ENCODE measurements at places on chromosomes 1 and 21.

DNA sequence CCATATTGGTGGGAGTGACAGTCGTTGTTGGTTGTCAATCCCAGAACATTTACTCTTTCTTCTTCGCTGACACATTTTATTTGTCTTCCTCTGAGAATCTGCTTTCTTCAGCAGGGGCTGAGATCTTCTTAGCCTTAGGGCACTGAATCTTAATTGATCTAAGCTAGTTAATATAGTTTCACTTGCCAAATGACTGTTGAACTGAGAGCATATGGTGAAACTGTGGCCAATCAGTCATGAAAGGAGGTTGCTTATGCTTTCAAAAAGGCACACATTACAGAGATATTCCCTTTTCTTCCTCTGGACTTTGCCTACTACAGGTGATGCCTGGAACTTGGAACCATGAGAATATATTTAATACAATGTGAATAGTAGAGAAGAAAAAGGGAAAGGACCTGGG lies 60.0 kb upstream of the KIAA0040 start:
- DNase-seq: no peak

GRCh38 chr1:93159337-93159736 lies 20.9 kb downstream of the TMED5 start:
- DNase-seq: no peak

DNA sequence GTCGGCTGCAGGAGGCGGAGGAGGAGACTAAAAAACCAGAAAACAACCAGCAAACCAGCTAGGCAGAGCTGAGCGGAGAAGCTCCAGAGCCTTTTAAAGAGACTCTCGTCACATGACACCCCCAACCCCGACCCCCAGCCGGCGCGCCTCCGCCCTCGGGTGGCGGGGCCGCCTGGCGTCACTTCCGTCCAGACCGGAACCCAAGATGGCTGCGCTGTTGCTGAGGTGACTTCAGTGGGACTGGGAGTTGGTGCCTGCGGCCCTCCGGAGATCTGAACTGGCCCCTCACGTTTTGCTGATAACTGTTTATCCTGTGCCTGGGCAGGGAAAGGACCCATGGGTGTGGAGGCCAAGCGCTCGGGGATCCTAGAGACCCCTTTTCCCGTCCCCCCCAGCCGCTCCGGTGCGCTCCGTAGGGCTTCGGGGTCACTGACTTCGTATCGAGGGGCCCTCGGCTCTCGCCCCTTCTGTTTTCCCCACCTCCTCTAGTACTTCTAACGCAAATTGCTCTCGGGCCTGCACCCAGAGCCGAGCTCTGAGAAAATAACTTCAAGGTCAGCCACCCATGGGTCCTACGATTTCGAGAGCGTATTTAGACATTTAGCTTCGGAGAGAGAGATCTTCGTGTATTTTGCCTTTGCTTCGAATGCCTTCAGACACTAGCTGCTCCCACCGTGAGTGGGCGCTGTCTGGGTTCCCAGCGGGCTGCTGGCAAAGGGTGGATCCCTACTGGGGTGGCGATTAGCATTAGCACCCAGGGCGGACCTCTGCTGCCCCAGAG lies at the start of gene SDHC:
Gene SDHC (plus strand): TSS at position 181 of the 781 bp plus-strand sequence. CDS start 25 bp downstream, at position 206.
- peak; percentile 64 for DNase-seq

DNA sequence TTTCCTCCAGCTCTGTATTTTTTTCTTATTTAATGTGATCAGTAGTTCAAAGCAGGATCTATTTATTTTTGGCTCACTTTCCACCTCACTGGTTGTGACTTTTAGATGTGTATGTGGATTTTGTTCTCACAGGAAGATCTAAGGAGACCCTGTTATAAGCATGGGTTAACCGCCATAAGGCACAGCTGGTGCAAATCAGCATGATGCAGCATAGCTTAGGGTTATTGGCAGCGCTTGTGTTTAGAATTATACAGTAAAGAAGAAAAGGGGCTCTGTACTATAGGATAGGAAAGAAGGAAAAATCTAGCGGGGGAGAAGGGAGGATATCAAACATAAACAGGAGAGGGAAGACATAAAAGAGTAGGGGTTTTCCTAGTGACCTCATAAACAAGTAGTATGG lies 26.9 kb upstream of the RGL1 start:
- DNase-seq: no peak

DNA sequence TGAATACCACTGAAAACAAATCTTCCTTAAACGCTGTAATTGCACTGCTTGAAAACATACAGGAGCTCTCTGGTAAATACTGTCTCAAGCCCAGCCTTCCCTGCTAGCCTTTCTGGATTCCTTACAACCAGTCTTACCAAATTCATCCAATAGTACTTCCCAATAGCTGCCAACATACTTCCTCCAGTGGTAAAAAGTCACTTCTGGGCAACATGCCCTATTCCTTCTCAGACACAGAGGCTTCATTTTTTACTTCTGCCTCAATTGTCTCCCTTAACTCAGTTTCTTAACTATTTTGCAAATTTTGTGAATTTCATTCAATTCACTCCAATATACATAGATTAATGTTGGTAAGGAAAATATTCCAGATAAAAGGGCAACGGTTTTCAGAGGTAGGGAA lies 166.3 kb downstream of the TBX15 start:
- DNase-seq: no peak

DNA sequence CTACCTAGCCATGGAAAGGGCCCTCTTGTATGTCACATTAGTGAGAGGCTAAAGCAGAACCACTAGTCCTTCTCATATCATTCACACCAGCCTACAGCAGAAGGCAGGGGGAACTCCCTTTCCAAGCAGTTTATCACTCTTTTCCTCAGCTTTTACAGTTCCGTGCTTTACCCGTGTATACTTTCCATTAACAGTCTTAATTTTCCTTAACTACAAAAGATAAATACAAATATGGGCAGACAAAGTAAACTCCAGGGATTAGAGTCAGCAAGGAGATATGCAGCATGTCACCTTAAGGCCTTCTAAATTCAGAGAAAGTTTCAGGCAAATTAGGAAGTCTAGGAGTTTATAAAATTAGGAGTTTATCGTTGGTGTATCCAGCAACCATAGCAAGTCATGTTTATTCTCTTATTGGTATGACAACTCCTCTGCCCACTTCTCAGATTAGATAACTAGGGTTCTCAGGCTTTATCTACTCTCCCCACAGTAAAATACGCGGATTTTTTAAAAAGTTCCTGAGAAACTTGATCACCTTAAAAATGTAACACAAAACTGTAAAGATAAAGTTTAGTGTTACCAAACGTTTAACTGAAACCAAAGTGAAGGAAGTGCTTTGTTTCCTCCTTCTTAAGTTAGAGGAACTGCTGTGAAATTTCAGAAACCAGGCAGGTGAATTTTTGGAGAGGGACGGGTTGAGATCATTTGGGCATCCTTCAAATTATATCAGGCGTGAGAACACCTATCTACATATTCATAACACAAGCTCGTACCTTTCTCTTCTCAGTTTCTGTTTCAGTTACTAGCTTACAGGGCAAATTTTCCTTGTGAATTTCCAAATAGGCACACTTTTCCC lies 42.7 kb upstream of the SLC19A2 start:
- no peak for DNase-seq

DNA sequence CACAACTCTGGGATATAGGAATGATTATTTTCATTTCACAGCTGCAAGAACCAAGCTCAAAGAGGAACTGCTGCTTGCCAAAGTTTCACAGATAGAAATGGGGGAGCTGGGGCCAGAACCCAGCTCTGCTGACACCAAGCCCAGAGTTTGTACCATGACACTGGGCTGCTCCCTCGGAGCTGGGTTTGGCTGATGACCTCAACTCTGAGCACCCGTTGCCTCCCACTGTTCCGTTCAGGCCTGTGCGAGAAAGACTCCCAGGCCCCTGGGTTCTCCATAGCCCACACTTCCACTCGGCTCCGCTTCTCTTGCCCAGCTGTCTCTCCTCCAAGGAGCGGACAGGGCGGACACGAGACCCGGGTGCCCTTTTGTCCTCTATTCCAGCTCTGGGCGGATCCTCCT lies 55.2 kb downstream of the NGF start:
- no peak for DNase-seq

GRCh38 chr21:30391492-30392025 lies 4.3 kb upstream of the KRTAP13-1 start:
- DNase-seq: no peak

DNA sequence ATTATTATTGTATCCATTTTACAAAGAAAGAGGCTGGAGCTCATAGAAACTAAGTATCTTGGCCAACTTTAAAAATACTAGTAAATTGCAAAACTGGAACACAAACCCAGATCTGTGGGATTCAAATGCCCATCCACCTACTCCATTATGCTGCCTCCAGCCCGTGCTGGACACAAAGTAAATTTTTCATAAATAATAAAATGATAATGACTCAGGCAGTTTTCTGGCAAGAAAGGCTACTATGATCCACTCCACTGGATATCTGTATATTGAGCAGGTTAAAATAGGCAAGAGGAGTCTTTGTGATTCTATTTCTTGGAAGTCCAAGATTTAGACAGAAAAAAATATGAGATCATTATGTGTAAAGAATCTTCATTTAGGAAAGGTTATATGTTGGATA lies 138.3 kb upstream of the DUSP10 start:
- DNase-seq: no peak

DNA sequence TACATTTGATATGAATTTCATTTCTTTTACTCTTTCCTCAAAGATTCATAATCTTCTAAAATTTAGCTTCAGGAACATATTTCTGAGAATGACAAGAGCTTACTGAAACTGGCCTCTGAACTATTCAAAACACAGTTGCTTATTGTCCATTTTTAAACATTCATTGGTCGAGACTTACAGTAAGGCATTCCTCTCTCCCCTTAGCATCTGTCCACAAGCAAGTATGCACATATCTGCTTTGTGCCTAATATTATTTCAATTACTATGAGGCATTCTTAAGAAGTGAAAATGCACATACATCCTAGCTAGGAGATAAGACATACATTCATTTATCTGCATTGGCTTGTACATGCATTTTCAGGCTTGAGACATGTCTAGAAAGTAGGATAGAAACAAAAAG lies 488.7 kb downstream of the PTBP2 start:
- DNase-seq: no peak

- no peak for DNase-seq
Observed at GRCh38 chr1:27084107-27084506, 70.8 kb downstream of the SLC9A1 start.

- DNase-seq: no peak
Observed at GRCh38 chr1:107549152-107549810, 408.4 kb downstream of the NTNG1 start.

DNA sequence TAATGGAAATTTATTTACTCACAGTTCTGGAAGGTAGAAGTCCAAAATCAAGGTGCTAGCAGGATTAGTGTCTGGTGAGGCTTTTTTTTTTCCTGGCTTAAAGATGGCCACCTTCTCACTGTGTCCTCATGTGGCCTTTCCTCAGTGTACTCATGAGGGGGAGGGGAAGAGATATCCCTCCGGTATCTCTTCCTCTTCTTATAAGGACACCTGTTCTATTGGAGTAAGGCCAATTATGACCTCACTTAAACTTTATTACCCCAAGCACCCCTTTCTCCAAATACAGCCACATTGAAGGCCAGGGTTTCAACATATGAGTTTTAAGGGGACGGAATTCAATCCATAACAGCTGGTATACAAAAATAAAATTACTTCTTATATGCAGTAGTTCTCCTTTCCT lies 203.7 kb upstream of the C1orf87 start:
- no peak for DNase-seq

DNA sequence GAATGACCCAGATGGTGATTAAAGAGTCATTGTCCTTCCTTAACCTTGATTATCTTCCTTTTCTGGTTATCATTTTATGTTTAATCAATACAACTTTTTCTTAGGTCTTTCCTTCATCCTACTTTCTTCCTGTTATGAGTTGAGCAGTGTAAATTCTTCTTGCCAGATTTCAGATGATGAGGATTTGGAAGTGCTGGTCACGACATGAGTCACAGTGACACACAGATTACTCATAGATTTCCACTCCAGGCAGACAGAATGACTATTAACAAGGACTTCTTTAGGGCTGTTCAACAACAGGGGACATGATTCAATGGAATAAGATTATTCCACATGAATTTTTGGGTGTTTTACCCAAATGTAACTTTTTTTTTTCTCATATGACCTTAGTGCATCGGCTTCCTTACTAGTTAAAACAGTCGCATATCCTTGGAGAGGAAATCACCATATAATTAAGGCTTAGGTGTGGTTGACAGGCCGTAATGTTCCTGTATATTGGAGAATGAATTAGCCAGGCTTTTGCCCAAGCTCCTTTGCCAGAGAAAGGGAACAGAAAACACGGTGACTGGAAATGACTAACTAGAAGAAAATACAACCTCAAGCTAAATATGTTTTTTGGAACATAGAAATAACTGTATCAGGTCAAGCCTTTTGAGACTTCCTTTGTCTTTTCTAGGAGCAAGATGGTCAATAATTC lies 44.2 kb downstream of the PRRX1 start:
- no peak for DNase-seq

GRCh38 chr1:55695552-55695951 lies 480.4 kb upstream of the USP24 start:
- no peak for DNase-seq

DNA sequence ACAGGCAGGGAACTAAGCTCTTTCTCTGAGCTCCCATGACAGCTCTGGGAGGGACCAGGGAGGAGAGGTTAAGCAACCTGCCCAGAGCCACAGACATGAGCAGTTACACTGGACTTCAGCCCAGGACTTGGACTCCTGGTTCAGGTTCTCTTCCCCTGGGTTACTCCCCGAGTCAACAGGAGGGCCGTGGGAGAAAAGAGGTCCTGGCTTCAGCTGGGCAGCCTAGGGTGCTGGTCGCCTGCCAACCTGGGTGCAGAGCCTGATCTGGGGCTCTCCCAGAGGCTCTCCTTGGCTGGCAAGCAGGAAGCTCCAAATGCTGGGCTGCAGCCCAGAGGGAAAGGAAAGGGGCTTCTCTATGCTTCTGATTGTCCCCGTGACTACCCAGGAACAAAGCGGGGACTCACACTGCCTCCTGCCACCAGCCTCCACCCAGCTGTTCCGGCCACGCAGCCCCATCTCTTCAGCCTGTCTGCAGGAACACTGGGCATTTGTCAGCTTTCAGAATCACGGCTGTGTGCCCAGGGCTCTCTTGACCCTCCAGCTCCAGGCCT lies 141.8 kb downstream of the HIVEP3 start:
- DNase-seq: no peak

- DNase-seq: no peak
Observed at GRCh38 chr1:242224461-242224860, 225.6 kb upstream of the MAP1LC3C start.

DNA sequence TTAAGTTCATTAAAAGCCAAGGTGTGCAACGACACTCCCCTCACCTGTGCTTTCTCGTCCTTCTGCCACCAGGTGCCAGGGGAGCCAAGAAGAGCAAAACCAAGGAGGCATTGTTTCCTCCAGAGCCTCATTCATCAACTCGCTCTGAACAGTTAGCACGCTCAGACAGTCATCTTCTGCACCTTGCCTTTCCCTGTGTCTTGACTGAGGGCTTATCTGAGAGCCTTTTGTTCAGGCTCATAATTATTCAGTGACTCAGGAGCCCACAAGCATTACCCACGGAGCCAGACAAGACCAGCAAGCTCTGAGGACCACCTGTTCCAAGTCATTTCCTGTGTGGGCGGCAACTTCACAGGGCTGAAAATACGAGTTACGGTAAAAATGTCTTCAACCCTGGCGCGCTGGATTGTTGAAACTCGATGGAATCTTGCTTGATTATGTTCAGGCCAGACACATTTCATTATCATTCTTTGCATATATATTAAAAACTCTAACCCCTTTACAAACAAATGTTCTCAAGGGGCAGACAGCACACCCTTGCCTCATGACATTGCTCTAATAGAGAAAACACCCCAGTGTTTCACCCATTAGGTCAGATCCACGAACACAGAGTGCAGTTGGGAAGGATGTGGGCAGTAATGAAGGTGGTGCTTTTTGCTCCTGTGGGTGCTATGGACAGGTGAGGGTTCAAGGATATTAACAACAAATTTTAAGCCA lies 89.7 kb upstream of the RUNX1 start:
- DNase-seq: peak; percentile 2
